ENCODE measurements at places on chromosomes 4 and X.
A peak's percentile ranks its signal among the peaks of the same experiment; 100 is the strongest.

DNA sequence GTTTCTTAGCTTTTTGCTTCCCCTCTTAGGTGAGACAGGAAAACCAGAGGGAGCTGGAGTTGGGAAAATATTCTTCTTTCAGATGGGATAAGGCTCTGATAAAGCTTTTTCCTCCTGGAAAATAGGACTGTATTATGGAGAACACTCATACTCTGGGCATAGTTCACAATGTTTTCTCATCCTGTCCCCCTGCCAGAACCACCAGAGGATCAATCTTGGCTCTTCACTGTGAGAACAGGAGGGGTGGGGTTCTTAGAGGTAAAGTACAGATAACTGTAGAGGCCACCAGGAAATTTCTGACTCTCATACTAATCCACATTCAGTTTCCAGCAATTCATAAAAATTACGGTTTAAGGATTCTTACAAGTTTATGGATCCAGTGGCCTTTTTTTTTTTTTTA, 661.8 kb upstream of the MAGEB2 start:
- no peak for DNase-seq

DNA sequence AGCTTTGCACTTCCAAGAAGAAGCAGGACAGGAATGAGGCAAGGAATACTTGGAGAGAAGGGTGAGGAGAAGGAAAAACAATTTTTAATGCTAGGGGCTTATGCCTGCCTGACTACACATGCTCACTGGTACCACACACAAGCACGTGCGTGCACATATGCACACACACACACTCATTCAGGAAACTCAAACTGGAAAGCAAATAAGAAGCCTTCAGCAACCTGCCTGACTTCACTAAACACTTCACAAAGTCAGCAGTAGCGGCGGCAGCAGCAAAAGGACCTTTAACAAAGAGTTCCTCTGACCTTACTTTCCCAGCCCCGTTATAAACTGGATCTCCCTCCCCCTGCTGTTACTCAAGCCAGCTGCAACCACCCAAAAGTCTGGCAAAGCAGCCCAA, 3.3 kb downstream of the ZDHHC9 start:
- DNase-seq: no peak

DNA sequence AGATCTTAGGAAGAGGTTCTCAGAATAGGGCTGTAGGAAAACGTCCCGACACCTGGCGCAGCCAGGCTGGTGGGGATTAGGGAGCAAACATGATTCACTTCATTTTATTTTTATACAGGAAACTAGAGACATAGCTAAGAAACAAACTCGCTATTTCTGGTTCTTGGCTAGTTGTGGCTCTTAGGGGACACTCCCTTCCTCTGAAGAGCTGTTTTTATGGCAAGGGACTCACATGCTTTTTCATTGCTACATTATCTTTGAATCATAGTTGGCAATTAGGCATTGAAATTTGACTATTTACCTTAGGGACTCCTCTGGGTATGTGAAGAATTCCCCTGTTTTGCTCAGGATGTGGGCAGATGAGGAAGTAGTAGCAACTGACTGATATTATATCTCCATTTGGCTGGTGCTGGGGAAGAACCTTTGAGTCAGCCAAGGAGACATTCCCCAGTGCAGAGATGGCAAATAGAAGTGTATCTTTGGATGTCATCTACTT, 174.5 kb downstream of the SMIM20 start:
- DNase-seq: no peak

- no peak for DNase-seq
These were observed 347.2 kb upstream of the DDX53 start for GRCh38 chrX:22652596-22652995.

GRCh38 chr4:84407554-84408407, 91.3 kb downstream of the NKX6-1 start:
- no peak for DNase-seq

DNA sequence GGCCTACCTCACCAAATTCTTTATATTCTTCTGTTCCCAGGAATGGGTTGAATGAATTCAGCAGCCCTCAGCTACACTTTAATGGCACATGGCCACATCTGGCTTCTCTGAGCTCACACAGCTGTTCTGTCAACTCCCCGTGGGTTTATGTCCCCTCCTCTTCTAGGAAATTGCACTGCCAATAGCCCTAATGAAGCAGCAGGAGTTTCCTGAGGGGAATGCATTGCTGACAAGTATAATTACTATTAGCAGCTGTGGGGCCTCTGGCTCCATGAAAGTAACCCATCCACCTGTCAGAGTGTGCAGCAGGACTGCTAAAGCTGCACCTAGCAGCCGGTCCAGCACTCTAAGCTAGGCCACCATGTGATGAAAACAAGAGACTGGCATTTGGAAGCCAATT, 50.3 kb downstream of the FTHL17 start:
- no peak for DNase-seq

- no peak for DNase-seq
These were observed 35.2 kb downstream of the ABLIM2 start for GRCh38 chr4:8123389-8123788.

- DNase-seq: no peak
These were observed 6.2 kb upstream of the DCAF8L2 start for GRCh38 chrX:27583976-27584375.

DNA sequence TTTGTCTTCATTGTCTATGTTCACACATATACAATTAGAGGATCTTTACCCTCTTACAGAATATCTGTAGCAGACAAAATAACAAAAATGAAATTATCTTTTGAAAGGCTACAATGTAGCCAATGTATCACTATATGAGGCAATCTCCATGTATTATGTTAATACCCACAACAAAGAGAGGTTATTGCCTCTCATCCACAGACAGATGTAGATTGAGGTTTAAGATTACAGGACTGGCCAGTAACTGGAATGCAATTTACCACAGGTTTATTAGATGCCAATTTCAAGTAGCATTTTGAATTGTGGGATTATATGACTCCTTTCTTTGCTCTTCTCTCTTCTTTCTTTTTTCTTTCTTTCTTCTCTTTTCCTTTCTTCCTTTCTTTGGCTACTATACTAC, 242.6 kb downstream of the ANKRD50 start:
- no peak for DNase-seq

DNA sequence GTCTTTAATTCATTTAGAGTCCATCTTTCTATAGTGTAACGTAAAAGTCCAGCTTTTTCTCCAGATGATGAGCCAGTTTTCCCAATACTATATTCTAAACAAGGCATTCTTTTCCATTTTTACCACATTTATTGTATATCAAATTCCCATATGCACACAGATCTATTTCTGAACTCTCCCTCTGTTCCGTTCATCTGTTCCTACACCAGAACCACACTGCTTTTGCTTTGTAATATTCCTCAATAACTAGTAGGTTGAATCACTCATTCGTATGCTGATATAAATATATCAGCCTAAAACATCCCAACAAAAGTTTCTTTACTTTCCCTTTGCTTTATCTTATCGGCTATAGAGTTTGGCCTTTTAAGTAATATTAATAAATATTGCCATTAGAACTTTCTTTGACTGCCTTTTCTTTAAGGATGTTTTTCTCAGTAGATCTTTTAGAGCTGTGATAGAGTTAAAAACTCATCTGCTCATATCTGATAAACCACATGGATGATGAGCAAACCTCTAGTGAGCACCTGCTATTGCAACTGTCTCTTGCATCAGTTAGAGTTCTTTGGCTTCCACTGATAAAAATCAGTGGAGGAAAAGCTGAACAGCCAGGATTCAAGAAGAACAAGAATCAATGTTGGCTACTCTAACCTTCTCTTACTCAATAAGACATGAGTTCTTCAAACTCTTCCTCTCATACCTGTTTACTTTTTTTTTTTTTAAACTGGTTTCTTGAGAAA, 13.1 kb upstream of the RPL34 start:
- DNase-seq: no peak

- no peak for DNase-seq
These were observed 43.2 kb downstream of the EXOC1 start for GRCh38 chr4:55896622-55897021.

- no peak for DNase-seq
These were observed 250.7 kb downstream of the THOC2 start for GRCh38 chrX:123481913-123482851.

DNA sequence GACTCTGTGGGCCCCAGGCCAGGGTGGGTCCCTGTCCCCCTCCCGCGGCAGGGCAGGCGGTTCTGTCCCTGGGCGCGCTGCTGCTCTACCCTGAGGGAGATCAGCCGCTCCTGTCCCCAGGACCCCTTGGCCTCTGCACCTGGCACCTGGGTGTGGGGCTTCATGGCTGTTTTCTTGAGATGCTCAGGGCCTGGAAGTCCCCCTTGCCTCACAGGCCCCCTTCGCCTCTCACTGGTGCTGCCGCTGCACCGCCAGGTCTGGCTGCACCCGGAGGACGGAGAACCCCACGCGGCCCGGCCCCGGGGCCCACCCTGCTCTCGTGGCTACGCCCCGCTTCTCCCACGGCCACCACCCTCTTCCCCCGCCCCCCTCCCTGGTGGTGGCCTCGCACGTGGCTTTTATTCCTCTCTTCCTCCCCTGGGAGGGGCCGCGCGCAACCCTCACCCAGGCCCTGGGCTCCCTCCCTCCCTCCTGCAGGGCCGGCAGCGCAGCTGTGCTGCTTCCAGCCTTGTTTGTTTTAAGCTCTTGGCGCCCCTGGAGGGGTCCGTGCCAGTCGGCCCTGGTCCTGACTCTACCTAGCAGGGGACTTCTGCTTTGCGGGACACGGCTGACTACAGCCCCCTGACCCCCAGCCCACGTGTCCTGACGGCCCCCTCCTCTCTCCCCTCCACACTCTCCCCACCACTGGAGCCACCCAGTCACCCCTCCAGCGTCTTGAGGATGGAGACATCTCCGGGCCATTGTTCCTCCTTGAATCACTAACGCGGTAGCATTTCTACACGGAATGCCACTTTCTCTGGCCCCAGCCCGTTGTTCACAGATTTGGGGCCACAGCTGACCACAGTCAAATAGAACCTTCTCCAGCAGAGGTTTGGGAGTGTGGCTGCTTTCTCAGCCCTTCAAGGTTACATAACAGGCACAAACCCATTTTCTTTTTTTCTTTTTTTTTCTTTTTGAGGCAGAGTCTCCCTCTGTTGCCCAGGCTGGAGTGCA, 20.6 kb upstream of the CLDN24 start:
- DNase-seq: no peak

- no peak for DNase-seq
These were observed 69.4 kb upstream of the AGA start for GRCh38 chr4:177511611-177512010.

GRCh38 chr4:84710548-84710947, 127.6 kb downstream of the CDS1 start:
- no peak for DNase-seq

DNA sequence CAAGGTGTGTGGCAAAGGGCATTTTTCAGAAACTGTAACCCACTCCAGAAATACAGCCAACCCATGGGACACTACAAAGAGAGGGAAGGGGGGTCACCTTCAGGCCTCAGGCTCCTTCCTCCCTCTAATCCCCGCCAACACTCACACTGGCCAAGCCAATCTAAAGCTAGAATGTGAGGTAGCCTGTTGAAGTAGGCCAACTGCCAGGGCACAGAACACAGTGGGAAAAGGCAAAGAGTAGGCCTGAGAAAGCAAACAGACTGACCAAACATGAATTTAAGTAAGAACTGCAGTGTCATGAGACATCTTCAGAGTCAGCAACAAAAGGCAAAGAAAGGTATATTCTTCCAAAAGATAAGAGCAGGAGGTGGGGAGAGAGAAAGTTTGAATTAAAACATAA, 289.0 kb downstream of the HNRNPD start:
- DNase-seq: no peak

DNA sequence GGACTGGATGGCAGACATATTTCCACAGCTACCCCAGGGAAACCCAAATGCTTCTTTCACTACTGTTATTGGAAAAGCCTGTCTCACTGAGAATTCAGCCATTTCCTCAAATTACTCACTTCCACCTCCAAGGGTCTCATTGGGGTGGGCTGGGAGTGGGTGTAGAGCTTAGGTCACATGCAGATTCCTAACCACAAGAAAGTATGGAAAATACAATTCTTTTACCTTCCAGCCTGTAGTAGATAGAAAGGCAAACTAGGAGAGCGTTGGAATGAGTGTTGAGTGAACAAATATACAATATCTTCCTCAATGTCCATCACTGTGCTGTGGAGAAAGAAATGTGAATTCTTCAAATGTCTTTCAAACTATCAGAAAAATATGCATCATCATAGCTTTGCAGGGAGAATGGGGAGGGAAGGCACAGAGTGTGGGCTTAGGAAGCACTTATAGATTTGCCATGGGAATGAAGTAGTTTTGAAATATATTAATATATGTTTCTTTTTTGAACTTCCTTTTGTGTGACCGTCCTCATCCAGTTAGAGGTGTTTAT, 245.3 kb upstream of the JADE1 start:
- no peak for DNase-seq

- DNase-seq: no peak
These were observed 2.0 kb downstream of the RELL1 start for GRCh38 chr4:37684154-37684553.

- DNase-seq: no peak
These were observed 809.0 kb downstream of the FAT4 start for GRCh38 chr4:126123611-126124325.

DNA sequence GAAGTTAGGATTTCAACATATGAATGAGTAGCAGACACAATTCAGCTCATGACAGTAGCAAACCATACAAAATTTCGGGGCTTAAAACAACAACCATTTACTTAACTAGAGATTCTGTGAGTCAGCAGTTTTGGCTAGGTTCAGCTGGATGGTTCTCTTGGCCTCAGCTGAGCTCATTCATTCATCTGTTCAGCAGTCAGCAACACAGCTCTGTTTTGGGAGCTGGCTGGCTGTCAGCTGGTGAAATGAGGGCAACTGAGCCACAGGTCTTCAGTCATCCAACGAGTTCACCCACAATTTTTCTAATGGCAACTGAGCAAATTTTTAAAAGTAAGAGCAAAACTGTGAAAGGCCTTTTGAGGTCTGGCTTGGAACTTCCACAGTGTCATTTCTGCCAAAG, 2005.1 kb upstream of the AGA start:
- DNase-seq: no peak

GRCh38 chr4:122221322-122221721, 69.2 kb downstream of the BLTP1 start:
- DNase-seq: no peak

- DNase-seq: no peak
These were observed 27.6 kb downstream of the ANXA10 start for GRCh38 chr4:168119890-168120289.

DNA sequence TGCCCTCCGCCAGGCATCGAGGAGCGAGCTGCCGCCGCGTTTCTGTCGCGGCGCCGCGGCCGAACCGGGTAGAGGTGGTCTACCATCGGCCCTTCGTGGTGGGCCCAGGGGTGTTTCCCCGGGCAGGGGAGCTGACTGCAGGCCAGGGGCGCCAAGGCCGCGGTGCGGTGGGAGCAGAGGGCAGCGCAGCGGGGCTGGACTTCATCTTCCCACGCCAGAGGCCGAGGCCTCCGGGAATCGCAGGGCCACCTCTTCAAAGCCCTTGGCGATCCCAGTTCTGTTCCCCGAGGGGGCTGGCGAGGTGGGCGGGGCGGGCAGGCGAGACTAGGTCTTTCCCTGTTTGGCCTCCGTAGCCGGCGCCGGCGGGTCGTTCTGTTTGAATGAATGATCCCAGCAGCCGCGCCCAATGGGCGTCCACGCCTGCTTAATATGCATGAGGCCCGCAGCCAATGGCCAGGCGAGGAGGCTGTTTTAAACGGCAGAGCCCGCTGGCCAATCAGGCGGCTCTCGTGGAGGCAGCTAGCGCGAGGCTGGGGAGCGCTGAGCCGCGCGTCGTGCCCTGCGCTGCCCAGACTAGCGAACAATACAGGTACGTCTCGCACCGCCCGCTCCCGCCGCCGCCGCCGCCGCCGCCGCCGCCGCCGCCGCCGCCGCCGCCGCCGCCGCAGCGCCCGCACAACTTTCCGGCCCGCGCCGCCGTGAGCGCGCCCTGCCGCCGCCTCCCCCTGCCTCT, at the start of gene HMGB3:
HMGB3 (plus strand) TSS at position 548 of the 733 bp plus-strand sequence. CDS start 2,265 bp downstream, outside the sequence.
- peak; percentile 91 for DNase-seq

GRCh38 chrX:153608376-153608775, 9.4 kb upstream of the CCNQ start:
- DNase-seq: no peak

GRCh38 chrX:35040871-35041270, 98.3 kb downstream of the FAM47B start:
- DNase-seq: no peak

Measured in HuH-7.5 (cell line).